Right hindlimb (tissue), 1 donor: ENCODE measurements at places on chromosomes 6 and 20.

GRCh38 chr6:44297063-44298038 is 15.8 kb downstream of the AARS2 start:
- peak; percentile 60 for DNase-seq

DNA sequence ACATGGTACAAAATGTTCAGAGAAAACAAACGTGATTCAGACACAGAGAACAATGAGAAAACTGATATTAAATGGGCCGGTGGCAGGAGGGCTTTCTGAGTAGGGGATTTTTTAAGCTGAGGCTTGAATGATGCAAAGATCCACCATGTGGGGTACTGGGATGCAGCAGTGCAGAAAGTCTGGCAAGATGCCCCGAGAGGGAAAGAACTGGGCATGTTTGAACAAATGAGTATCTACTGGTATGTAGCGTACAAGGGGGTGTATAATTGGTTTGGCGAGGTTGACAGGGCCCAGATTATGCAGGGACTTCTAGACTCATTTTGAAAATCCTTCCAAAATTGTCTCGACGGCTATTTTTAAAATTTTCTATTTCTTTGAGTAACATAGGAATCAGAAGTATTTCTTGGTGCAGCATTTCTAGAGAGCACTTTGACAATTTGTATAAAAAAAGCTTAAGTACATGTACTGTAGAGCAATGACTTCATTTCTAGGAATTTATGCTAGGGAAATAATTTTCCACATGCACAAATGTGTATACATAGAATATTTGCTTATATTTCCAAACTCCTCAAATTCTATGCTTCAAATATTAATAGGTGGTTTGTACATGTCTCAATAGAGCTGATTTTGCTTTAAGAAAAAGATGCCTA is 119.6 kb upstream of the DOK5 start:
- DNase-seq, result peak; percentile 27

DNA sequence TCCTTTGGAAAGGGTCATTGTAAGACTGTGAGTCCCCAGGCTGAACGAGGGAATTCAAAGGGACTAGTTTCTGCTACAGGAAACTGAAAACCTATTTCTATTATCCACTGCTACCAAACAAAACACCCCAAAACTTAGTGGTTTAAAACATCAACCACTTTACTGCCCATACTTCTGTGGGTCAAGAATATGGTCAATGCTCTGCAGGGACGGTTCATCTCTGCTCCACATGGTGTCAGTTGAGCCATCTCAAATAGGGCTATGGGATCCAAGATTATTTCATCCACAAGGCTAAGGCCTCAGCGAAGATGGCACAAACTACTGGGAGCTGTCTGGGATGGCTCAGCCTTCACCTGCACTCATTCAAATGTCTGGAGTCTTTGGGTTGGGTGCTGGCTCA is 65.5 kb downstream of the DZANK1 start:
- DNase-seq, result no peak

DNA sequence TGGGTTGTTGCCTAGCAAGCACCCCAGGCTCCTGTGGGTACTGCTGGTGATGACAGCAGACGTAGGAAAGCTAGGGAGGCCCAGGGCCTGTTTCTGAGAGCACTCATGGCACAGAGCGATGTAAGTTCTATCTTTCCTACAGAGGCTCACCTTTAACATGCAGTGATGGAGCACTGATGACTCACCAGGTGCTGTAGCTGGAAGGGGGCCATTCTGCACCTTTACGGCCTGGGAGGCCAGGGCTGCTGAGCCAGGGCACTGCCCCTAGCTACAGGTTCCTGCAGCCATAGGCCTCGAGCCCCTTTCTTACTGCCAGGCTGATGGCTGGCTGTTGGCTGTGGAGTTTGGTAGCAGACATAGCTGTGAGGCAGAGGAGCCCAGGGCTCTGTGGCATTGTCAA is 31.1 kb upstream of the GPR6 start:
- DNase-seq, result no peak
